Left lung (tissue), 14 donors: ENCODE measurements at places on chromosomes 13 and 19. TPM values are rescaled to one million over a fixed set of nuclear protein-coding genes. Genes with fewer than 3 reads are reported as not detected.

- no peak for DNase-seq
Measured at GRCh38 chr19:51546107-51546649, 14.7 kb upstream of the SIGLEC6 start.

DNA sequence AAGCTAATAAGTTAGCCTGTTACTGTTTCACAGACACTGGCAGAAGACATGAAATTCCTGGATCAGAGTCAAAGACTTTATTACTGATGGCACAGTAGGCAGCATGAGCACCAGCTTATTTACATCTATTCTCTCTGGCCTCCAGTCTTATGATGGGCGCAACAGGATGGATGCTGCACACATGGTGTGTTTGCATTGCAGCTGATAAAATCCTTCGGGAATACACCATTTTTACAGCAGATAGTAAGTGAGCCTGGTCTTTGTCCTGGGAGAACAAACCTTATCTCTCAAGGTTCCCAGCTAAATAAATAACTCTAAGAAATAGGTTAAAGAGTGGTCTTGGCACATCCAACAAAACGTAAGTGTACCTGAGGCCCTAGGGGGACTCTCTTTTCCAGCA lies 16.0 kb downstream of the EPSTI1 start:
- DNase-seq = no peak

DNA sequence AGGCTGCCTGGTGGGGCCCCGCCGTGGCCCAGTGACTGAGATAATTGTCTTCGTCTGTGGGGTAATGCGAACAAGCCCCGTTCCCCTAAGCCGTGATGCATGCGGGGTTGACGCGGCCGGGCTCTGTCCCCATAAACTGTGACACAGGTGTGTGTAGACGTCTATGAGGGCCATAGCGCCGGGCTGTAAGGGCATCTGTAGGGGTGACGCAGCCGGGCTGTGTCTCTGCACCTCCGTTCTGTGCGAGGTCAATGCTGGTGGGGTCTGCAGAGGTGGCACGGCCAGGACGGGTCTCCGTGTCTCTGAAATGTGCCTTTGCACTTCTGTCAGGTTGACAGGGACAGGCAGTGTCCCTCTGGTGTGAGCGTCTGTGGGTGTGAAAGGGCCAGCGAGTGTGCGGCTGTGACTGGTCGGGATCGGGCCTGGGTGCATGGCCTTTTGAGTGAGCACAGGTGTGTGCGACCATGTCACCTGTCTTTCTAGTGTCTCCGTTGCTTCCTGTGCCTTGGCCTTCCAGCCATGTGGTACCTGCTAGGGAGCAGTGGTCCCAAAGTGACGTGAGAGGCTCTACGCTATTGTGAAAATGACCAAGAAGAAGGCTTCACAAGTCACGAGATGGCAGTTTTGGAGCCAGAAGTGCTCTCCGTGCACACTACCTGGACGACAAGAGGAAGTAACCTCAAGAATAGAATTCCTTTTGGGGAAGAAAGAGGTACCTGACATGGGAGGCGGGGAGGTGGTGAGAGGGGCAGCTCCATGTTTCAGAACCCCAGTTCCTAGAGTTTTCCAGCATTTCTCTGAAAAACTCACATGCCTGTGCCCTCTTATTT lies 16.4 kb upstream of the ZNF331 start:
- DNase-seq = no peak

DNA sequence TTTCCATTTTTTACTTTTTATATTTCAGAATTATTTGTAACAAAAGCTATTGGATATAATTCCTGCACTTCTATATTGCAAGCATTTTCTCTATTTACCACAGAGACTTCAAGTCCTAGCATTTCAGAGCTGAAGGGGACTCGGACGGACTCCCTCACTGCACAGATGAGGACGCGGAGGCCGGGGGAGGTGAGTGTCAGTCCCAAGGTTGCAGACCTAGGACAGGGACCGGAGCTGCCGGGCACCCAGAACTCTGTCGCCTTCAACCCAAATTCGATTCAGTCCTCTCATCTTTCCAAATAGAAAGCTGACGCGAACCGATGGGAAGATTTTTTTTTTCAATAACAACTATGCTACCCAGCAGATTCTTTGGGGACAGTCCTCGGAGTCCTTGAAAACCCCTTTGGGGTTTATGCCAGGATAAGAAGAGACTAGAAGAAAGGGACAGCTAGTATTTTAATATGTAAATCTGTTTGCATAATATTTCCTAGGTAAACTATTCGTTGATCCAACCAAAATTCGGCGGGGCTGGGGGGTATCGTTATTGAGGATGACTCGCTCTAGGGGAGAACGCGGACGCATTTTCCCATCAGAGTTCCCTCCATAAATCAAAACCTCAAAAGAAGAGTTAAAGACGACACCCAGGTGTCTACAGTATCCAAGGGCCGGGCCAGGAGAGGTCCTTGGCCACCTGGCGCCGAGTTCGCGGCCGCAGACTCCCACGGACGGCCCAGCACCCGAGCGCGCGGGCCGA lies 803 bp downstream of the FLT3 start:
- no peak for DNase-seq

DNA sequence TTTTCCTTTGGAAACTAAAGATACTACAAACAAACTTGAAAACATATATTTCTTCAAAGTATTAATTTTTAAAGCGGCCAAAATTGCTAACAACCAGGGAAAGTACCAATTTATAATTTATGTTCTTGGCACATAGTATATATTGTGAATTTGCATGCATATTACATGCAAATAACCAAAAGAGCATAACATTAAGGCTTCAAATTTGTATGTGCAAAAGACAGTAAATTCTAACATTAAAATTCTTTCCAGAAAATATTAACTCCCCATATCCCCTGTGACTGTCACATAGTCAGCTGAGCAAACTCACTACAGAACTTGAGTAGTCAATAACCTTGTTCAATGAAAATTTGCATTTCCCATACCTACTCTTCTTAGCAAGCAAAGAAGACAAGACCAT lies 133.4 kb downstream of the ENOX1 start:
- no peak for DNase-seq

GRCh38 chr19:13869281-13869680 lies 7.7 kb upstream of the NANOS3 start:
- no peak for DNase-seq

The PABPC3 gene
- 1.3 TPM for polyA plus RNA-seq

The C19orf67 gene
- polyA plus RNA-seq = not detected

DNA sequence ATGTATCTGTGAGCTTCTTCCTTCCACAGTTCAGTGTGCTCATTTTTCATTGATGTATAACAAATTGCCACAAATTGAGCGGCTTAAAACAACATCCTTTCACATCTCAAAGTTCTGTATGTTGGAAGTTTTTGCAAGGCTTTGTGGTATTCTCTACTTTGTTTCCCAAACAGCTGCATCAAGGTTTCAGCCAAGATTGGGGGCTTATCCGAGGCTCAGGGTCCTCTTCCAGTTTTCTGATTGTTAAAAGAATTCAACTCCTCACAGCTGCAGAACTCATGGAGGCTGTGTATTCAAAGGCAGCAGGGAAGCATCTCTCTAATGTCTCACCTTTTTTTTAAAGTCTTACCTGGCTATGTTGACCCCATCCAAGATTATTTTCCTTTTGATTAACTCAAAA lies 1369.8 kb downstream of the PCDH9 start:
- DNase-seq = no peak

The TPGS1 gene
- 6.5 TPM for polyA plus RNA-seq

DNA sequence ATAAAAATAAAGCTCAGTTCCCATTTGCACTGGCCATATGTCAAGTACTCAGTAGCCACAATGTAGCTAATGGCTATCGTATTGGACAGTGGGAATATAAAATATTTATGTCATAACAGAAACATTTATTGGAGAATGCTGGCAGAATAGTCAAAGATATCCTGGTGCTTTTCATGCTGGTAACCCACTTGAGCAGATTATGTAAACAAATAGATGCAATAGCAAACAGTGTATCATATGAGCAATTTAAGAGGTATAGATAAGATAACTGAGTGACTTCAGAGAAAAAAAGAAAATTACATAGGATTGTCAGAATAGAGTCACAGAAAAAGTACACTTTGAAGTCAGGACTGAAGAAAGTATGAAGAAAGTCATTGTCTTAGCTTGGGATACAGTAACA lies 426.6 kb downstream of the NDFIP2 start:
- no peak for DNase-seq

DNA sequence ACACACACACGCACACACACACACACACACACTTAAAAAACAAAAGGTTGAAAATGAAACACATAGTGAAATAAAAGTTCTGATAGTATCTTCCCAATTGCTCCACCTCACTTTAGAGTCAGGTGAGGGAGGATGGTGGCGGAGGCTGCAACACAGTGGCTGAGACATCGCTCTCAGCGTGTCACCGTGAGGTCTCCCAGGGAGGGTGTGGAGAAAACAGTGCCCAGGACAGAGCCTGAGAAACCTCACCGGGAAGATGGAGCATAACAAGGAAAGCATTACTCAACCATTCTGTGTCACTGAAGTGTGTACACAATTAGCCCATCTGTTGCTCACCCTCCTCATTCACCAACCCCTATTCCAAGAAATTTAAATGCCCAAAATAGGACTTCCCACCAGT lies 111.4 kb upstream of the USP29 start:
- no peak for DNase-seq

DNA sequence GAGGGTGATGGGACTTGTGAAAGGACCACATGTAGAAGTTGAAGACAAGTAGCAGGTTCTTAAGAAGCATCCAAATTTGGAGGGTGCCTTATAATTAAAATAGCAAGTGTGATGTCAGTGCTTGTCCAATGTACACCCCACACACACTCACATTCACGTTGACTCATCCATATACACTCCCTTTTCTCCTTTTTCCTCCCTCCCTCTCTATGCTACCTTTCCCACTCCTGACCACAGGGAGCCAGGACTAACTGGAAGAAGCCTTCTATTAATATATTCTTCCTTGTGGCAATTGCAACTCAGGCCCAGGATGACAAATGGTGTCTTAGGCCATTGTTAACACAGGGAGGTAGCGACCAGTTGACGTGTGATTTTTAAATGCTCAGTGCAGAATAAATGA lies 16.3 kb upstream of the GPR183 start:
- DNase-seq = no peak

DNA sequence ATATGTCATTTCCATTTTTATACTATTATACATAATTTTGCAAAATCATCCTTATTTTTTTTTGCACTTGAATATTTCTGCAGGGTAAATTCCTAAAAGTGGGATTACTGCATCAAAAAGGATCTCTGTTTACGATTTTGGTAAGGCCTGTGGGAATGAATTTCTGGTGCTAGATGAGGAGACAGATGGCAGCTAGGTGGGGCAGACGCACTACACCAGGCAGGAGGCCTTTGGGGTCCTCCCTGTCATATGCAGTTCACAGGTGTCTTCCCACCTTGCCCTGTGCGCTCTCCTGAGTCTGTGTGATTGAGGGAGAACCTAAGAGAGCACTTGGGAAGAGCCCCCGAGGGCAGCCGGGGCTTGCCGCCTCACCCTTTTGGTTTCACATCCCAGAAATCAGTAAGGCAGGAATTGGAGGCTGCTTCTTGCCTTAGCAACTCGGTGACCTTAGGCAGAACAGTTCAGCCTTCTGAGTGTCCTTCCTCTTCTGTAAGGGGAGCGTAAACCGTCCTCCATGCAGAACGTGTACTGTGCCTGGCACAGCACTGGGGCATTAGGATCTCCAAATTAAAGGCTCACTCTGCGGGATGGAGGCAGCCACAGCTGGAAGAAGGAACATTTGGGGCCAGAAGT lies 13.4 kb upstream of the GJB2 start:
- no peak for DNase-seq

DNA sequence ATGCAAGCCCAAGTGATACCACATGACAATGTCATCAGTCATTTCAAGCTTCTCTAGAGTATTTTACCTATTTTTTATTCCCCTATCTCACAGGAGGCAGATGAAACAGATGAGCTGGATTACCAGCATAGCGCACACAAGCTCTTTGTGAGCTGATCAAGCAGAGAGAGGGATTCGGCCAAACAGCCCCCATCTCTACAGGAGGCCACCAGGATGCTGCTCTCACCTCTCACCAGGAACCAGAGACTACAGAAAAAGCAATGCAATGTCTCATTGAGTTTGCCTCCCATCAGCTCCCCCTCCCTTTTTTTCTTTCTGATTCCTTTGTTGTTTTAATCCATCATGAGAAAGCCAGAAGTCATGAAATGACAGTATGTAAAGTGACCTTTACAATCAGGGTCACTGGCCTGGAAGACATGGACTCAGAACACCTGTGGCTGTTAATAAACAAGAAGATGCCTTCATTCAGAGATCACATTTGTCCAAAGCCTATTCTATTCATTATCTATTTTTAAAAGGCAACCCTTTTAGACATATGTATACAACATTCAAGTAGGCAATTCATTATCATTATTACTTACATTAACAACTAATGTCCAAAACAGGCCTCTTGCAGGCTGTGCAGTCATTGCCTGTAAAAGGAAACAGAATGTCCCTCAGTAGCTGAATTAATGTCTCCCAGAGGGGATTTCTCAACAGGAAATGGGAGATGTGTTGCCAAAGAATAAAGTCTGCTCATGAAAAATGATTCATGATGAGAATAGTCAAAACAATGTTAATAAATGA lies 656.6 kb downstream of the TBC1D4 start:
- no peak for DNase-seq
